ENCODE measurements at places on chromosomes 1 and 21. TPM values are rescaled to one million over a fixed set of nuclear protein-coding genes. Genes with fewer than 3 reads are reported as not detected.
A peak's percentile ranks its signal among the peaks of the same experiment; 100 is the strongest.

DNA sequence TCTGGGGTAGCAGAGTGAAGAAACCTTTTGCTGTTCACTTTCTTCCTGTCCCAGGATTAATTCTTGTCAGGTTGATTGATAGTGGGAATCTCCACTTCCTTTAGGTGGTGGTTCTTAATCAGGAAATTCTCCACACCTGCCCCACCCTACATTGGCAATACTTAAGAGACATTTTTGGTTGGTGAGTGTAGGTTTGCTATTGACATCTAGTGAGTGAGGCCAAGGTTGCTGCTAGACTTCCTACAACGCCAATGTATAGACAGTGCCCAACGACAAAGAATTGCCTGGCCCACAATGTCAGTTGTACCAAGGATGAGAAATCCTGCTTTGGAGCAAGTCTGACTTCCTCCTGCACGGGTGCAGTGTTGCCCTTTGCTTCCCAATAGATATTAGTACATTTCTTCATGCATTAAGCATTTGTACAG, 38.5 kb downstream of the MAP3K7CL start:
- H3K4me1 ChIP-seq, result no peaks in the 10 kb centered on the region
- H3K27ac ChIP-seq, result no peak overlapping the region
- no peak overlapping the region for H3K4me3 ChIP-seq
- no peak for DNase-seq
- peaks cover 2% of the 10 kb centered on the region for H3K27me3 ChIP-seq
- no peaks in the 10 kb centered on the region for H3K36me3 ChIP-seq

GRCh38 chr1:46131712-46132528, 509 bp downstream of the PIK3R3 start:
- peak overlapping the region; percentile 97 for H3K27ac ChIP-seq
- H3K4me1 ChIP-seq, result peaks cover 2% of the 10 kb centered on the region
- H3K27me3 ChIP-seq, result no peaks in the 10 kb centered on the region

- no peak overlapping the region for H3K27ac ChIP-seq
- H3K4me3 ChIP-seq, result no peak overlapping the region
- H3K36me3 ChIP-seq, result no peaks in the 10 kb centered on the region
- DNase-seq, result no peak
These were observed 85.7 kb downstream of the NENF start for GRCh38 chr1:212518188-212519054.

GRCh38 chr1:176323472-176323871, 116.4 kb upstream of the COP1 start:
- DNase-seq, result no peak
- H3K4me1 ChIP-seq, result no peaks in the 10 kb centered on the region
- no peaks in the 10 kb centered on the region for H3K36me3 ChIP-seq
- H3K27me3 ChIP-seq, result no peaks in the 10 kb centered on the region
- no peak overlapping the region for H3K27ac ChIP-seq

DNA sequence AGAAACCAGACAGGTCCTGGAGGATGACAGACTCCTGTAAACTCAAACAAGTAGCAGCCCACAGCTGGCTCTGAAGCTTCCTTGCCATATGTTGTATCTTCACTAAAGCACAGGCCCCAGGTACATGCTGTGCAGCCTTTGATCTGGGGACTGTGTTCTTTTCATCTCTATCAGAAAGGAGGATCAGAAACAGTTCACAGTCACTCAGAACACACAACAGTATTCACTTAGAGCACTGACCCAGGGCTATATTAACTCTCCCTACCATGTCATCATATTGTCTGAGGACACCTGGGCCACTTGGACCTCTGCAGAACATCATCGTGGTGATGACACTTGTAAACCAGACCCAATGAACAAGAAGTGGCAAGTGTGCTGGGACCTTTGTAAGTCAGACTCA, 222.0 kb downstream of the SETD4 start:
- no peaks in the 10 kb centered on the region for H3K4me1 ChIP-seq
- no peaks in the 10 kb centered on the region for H3K36me3 ChIP-seq
- H3K4me3 ChIP-seq, result no peak overlapping the region
- DNase-seq, result no peak
- no peaks in the 10 kb centered on the region for H3K27me3 ChIP-seq
- H3K27ac ChIP-seq, result no peak overlapping the region

- no peak for DNase-seq
- H3K27me3 ChIP-seq, result no peaks in the 10 kb centered on the region
- no peaks in the 10 kb centered on the region for H3K36me3 ChIP-seq
- no peaks in the 10 kb centered on the region for H3K4me1 ChIP-seq
- H3K4me3 ChIP-seq, result no peak overlapping the region
- H3K27ac ChIP-seq, result no peak overlapping the region
These were observed 355.2 kb downstream of the VAV3 start for GRCh38 chr1:107609808-107610207.

- no peaks in the 10 kb centered on the region for H3K36me3 ChIP-seq
- no peaks in the 10 kb centered on the region for H3K4me1 ChIP-seq
- no peak for DNase-seq
- no peaks in the 10 kb centered on the region for H3K27me3 ChIP-seq
- no peak overlapping the region for H3K4me3 ChIP-seq
These were observed 513.0 kb downstream of the PTPRC start for GRCh38 chr1:199151634-199152425.

Gene CASQ1
- 0.61 TPM for total RNA-seq

Gene EXO5
- total RNA-seq, result 7.1 TPM

DNA sequence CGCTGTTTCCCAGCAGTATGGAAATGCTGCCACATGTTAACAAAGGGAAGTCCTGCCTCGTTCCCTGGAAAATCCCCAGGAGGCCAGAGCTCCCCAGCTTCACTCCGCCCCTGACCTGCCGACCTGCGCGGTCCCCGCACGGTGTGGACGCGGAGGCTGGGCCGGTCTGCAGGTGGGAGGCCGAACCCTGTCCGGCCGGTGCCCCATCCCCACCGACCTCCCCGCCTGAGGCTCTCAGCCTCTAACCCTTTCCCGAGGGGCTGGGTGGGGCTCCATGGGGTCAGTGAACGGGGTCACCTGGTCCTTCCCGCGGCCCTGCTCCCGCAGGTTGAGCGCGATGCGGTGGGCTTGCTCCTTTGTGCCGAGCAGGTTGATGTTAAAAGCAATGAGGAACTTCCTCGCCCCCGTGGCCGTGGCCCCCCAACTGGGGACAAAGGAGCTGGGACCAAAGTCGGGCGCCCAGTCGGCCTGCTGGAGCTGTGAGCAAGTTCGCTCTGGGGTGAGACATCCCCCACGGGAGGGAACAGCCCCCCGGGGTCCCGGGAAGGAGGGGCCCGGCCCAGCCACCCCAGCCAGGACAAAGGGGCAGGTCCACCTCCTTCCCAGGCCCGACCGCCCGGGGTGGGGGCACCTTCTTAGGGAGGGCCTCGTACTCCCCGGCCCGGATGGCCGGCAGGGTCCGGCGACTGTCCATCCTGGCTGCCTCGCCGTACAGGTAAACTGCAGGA, 4.0 kb downstream of the FTCD start:
- peaks cover 9% of the 10 kb centered on the region for H3K4me1 ChIP-seq
- no peak overlapping the region for H3K4me3 ChIP-seq
- peak; percentile 16 for DNase-seq
- no peaks in the 10 kb centered on the region for H3K36me3 ChIP-seq

- no peaks in the 10 kb centered on the region for H3K4me1 ChIP-seq
- no peaks in the 10 kb centered on the region for H3K27me3 ChIP-seq
- H3K36me3 ChIP-seq, result no peaks in the 10 kb centered on the region
- DNase-seq, result no peak
These were observed 79.4 kb downstream of the WDR4 start for GRCh38 chr21:42799948-42800347.

- no peak overlapping the region for H3K4me3 ChIP-seq
- DNase-seq, result no peak
- no peaks in the 10 kb centered on the region for H3K4me1 ChIP-seq
- no peak overlapping the region for H3K27ac ChIP-seq
These were observed 326.4 kb downstream of the NTNG1 start for GRCh38 chr1:107467286-107467685.

Gene S100A1
- total RNA-seq, result 1.4 TPM

DNA sequence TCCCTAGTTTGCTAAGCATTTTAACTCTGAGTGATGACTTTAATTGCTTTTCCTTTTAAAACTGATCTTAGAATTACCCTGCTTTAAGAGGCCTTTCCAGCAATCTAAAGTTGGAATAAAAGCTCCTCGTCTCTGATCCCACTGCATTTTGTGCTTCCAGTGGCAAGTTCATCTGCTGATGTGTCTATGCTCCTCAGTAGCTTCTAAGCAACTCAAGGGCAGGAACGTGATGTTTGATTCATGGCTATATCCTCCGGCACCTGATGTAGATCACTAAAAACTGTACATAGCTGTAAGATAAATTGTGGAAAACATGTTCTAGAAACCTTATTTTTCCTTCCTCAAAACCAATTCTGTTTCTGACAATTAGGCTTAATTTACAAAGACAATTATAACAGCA, 12.5 kb downstream of the CYYR1 start:
- H3K27me3 ChIP-seq, result no peaks in the 10 kb centered on the region
- no peak overlapping the region for H3K27ac ChIP-seq
- DNase-seq, result no peak
- H3K4me3 ChIP-seq, result no peak overlapping the region
- no peaks in the 10 kb centered on the region for H3K4me1 ChIP-seq
